ENCODE measurements at places on chromosomes 1 and 21. TPM values are rescaled to one million over a fixed set of nuclear protein-coding genes. Genes with fewer than 3 reads are reported as not detected.

The ELAPOR1 gene
- 0.39 TPM for total RNA-seq

The C4BPA gene
- not detected for total RNA-seq

The MOB3C gene
- 5.6 TPM for total RNA-seq

The GLIS1 gene
- total RNA-seq = 3.8 TPM

The PODN gene
- total RNA-seq = 24.4 TPM

The TFF3 gene
- total RNA-seq = not detected

The LRRC8B gene
- 1.6 TPM for total RNA-seq

The NBPF3 gene
- 11.3 TPM for total RNA-seq

The LENEP gene
- not detected for total RNA-seq

The UMODL1 gene
- under 0.01 TPM for total RNA-seq

The GUCA2A gene
- not detected for total RNA-seq

The TRIM17 gene
- total RNA-seq = 0.13 TPM
